Fibroblast of skin of left quadriceps (primary cell): ENCODE measurements at places on chromosomes 1 and 21.
A peak's percentile ranks its signal among the peaks of the same experiment; 100 is the strongest.

GRCh38 chr1:228393268-228393701 is 13.3 kb downstream of the TRIM11 start:
- DNase-seq: peak; percentile 48

- no peak for DNase-seq
These were observed 10.4 kb downstream of the UBASH3A start for GRCh38 chr21:42414066-42414465.

- no peak for DNase-seq
These were observed 146.1 kb upstream of the ADGRL2 start for GRCh38 chr1:81654657-81655056.

DNA sequence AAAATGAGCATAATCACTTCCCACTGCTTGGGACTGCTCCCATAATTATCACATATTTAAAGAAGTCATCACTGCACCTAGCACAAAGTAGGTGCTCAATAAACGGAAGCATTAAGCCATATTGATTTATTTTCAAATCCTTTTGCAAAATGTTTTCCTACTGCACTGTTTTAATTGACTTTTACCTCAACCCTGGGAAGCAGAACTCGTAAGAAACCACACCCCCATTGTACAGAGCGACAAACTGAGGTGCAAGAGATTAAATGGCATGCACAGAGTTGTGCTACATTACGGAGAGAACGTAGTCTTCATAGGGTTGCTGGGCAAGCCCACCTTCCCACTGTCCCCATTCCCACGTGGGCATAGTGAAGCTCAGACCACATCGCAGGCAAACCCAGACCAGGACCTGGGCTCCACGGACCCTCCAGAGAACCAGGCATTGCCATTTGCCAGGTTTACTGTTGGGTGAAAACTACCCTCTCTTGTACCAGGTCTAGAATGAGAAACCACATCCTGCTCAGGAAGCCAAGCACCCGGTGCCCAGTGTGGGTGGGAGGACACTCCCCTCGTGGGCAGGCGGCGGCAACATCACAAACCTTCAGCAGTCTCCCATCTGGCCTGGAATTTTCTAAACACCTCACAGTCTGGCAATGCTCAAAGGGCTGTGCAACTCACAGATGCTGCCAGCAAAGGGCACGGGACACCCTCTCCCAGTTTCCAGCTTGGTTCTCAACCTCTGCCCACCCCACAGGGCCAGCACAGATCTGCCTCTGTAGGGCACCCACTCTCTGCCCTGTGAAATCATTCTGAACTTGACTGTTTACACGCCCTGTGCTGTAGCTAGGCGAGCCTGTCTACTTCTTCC is 8.2 kb downstream of the IFFO2 start:
- no peak for DNase-seq

- no peak for DNase-seq
These were observed 27.2 kb downstream of the NGF start for GRCh38 chr1:115310581-115311473.

DNA sequence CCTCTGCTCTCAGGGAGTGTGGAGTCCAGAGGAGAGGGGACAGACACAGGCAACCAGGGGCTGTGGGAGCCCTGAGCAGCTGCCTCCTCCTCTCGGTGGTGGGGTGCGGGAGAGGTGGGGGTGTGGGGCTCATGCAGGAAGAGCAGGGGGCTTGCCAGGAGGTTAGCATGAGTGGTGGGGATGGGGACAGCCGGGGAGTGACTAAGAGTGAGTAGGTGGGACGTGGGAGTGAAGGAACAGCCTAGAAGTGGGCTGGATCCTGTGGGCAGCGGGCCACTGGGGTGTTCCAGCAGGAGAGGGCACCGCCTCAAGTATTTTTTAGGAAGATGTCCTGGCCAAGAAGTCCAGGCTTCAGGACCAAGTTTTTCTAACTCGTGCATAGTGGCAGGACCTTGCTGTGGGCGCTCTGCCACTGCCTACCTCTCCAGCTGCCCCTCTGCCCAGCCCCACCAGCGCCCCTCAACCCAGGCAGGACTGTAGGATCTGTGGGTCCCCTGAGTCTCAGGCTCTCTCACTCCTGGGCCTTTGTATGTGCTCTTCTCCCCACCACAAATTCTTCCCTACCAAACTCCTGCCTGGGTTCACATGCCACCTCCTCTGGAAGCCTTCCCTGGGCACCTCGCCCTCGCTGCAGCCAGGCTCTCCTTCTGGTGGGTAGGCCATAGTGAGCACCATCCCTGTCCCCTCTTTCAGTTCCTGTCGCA is 18.8 kb upstream of the LHX4 start:
- DNase-seq: no peak

GRCh38 chr1:243528459-243529121 is 272.7 kb downstream of the SDCCAG8 start:
- no peak for DNase-seq

GRCh38 chr1:102234753-102235359 is 238.1 kb upstream of the OLFM3 start:
- no peak for DNase-seq

DNA sequence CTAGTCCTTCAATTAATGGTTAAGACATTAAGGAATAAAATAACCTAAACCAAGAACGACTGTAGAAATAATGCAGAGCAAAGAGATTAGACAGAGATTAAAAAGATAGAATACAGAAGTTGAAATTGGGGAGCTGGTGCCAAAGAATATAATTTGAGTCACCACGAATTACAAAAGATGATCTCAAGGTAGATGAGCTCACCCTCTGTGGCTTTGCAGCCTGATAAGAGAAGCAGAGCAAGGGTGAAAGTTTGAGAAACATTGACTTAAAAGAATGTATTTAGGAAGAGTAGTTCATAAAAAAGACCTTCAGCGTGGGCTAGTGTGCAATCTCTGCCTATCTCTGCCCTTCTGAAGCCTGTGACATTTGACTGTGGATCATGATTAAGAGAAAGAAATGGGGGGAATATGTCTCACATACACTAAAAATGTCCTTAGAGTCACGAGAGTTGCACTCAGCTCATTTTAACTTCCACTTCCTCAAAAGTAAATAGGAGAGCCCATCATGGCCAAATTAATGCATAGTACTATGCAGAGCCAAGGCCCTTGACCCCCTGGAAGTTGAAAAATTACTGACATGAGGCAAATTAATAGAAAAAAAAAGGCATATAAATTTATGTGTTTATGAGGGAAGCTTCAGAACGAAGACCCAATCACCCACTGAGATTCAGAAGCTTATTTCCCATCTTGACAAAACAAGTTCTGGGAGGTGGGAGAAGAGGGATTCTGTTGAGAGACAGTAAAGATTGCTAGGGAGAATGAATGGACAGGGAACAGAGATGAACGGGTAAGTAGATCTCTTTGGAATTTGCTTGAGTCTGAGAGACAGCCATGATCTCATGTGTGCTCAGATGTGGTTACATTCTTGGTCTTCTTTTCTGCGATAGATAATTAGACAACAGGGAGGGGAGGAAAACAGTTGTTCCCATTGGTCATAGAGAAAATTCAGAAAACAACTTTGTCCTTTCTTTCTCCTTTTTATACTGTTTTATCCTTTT is 395.4 kb upstream of the LRRC7 start:
- DNase-seq: no peak

DNA sequence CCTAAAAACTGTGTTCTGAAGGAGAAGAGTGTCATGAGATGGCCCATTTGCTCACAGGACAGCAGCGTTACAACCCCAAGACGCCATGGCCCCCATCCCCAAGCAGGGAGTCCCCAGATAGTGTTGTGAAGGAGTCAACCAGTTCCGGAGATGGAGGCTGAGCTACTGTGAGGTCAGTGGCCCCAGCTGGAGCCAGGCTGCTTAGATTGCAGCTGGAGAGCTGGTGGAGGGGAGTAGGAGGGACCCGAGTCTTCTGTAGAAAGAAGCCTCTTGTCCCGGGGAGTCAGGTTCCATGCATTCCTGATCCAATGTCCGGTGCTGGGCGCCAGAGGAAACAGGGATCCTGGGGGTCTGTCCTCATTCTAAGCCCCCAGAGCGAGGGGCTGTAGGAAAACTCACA is 93.5 kb upstream of the SIM2 start:
- no peak for DNase-seq

DNA sequence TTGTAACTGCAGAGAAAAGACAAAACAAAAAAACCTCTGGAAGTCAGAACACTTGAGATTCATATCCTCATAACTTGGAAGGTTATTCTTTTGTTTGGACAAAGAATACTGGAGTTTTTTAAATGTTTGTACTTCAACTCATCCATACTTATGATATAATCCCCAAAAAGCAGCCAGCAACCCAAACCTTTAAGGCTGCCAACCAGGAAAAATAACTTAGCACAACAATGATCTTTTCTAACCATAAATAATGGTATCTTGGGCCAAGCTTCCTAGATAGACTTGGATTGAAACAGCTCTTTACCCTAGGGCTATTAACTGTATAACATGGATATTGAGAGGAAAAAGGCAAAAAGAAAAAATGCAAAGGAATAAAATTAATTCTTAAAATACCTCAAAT is 335.1 kb downstream of the LTN1 start:
- no peak for DNase-seq

DNA sequence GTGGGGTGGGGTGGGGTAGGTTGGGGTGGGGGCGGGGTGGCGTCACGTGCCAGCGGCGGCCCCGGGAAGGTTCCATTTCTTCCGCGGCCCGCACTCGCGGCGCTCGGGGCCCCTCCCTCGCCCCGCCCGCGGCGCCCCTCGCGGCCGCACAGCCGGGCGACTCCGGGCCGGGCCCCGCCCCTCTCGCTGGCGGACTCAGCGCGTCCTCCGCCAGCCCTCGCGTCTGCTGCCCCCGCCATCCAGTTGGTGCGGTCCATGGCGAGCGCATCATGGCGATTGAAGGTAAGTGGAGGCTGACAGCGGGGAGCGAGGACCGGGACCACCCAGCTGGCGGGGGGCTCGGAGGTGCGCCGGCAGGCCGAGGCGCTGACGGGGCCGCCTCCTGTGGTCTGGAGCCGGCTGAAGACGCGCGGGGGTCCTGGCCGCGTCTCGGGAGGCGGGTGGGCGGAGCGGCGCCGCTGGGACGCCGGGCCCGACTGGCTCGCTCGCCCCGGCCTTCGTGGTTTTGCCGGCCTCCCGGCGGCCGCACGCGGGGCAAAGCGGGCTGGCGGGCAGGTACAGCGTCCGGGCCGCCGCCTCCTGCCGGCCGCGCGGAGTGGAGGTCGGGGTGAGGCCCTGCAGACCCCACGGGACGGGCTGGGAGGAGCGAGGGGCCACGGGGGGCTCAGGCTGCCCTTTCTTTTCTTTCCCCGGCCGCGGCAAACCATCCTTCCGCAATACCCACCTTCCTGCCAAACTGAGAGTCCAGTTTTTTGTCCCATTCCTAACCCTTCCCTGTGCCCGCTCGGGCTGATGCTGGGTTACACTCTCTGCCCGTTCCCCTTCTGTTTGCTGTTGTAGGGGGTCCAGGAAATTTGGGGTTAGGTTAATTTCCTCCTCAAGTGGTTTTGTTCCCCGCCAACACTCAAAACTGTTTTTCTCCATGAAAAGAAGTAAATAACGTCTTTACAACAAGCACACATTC is at the start of gene SYT14:
Gene SYT14, plus strand, starts transcription at position 222 of the 964 bp plus-strand sequence. Its CDS starts 48 bp downstream, at position 270.
- DNase-seq: no peak

- DNase-seq: no peak
These were observed 12.7 kb downstream of the LRRC71 start for GRCh38 chr1:156933136-156933535.

DNA sequence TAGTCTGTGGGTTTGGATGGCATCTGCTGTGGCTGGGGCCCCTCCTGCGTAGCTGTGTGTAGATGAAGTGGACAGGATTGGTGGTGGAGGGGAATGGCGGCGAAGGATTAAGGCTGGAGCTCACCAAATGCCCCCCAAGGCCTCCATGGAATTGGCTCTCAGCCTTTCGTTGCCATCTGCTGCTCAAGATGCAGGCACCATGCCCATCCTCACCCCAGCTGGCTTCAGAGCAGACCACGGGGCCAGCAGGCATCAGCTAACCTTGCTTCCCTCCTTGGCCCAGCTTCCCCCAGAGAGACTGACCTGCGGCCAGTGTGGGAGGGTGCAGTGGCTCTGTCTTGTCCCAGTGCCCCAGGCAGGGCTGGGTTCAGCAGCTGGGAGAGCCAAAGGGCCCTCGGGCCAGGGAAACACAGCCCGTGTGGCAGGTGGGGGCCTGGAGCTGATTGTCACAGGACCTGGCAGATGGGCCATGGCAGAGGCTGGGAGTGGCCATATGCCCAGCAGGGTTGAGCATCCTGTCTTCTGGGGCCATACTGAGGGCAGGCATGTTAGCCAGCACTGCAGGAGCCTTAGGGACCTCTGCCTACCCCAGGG is 66.8 kb upstream of the ACTL8 start:
- no peak for DNase-seq

- DNase-seq: no peak
These were observed 37.4 kb downstream of the RASSF5 start for GRCh38 chr1:206544562-206545257.
